ENCODE measurements at places on chromosomes 5 and 9.

DNA sequence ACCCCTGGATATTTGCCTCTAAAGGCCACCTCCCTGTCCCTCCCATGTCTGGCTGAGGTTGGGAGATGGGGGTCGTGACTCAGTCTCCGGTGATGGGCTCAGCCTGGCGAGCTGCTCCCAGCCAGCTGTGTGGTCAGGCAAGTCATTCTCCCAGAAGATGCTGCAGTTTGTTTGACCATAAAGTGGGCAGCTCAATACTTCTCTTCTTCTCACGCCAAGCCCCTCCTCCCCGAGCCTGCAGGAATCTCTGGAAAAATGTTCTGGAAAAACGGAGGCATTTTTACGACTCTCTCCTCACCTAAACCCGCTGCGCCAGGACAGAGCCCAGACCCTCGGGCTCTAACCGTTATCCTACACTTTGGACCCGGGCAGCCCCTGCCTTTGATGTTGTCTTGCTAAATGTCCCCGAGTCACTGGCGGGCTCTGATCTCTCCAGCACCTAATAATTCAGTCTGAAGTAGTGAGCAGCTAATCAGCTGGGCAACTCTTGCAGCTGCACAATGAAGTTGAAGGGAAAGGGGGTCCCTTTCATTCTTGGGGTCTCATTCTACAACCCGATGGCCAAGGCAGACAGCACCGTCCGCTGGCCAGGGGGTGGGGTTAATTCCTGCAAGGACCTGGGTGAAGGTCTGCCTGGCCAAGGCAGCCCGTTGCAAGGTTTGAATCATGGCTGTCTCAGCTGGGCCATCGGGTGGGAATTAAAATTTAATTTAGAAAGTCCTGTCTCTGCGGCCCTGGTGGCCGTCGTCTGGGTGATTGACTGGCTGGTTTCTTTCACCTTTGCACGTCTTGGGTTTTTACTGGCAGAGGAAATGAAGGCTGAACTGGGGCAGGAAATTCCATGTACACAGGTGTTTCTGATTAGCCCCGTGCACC lies 12.3 kb downstream of the DCANP1 start:
- DNase-seq, result no peak

GRCh38 chr9:1222511-1222910 lies 172.4 kb downstream of the DMRT2 start:
- DNase-seq, result no peak

- DNase-seq, result no peak
These were observed 133.3 kb upstream of the IFNE start for GRCh38 chr9:21615446-21615845.

DNA sequence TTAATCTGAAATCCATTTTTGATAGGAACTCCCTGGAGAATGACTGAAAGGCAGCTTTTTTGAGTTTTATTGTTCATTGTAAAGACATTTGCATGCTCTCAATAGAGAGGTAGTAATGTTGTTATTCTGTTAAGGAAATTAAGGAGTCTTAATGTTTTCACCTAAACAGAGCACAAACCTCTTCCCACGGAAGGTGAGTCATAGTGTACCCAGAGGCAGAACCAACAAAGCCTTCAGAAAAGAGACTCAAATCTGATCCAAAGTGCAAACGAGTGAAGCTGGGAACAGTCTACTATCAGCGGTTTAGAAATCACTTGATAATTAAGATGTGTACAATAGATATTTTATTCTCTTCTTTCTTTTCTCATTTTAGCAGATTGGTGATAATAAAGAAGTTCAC lies 470.5 kb downstream of the PLK2 start:
- DNase-seq, result no peak

GRCh38 chr5:180133060-180133459 lies 61.5 kb upstream of the RNF130 start:
- no peak for DNase-seq

DNA sequence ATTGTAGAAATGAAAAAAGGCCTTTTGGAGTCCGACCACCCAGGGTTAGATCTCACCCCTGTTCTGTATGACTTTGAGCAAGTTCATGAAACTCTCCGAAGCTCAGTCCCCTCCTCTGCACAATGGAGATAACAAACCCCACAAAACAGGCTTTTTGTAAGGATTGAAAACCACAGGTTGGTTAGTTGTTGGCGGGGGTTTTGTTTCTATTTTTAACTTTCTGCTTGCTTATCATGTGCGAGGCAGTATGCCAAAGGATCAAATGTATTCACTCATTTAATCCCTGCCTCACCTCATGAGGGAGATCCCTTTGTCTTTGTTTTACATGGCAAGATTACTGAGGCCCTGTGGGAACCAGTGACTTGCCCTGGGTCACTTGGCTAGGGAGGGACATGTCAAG lies 539.1 kb downstream of the CDK5RAP2 start:
- DNase-seq, result no peak

DNA sequence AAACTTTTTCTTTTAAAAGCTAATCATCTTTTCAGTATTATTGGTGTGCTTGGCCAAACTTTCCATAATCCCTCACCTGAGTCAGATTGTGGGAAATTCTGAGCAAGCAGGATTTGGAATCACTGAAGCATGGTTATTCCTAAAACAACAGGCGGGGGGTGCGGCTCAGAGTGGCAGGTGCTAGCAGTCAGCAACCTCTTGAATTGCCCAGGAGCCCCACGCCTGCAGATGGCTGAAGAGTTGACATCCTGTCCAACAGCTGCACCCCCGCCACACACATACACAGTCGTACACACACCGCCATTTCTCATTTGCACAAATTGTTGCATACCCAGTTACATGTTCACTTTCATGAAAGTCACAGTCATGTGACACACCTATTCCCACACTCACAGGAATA lies 96.6 kb downstream of the LHX2 start:
- DNase-seq, result no peak

GRCh38 chr5:16606628-16607027 lies 10.2 kb downstream of the RETREG1 start:
- no peak for DNase-seq

DNA sequence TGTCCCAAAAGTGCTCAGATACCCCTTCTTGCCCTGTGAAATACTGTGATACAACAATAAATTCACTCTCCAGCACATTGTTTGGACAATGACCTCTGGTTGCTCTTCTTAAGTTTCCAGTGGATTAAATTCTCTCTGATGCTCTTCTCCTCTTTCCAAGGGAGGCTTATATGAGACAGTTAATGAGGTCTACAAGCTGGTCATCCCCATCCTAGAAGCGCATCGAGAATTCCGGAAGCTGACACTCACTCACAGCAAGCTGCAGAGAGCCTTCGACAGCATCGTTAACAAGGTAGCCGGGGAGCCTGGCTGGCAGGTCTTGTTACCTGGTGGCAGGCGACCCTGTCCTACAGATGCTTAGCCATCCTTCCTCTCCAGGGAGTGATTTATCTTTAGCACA lies 226.5 kb downstream of the DOCK8 start:
- no peak for DNase-seq

DNA sequence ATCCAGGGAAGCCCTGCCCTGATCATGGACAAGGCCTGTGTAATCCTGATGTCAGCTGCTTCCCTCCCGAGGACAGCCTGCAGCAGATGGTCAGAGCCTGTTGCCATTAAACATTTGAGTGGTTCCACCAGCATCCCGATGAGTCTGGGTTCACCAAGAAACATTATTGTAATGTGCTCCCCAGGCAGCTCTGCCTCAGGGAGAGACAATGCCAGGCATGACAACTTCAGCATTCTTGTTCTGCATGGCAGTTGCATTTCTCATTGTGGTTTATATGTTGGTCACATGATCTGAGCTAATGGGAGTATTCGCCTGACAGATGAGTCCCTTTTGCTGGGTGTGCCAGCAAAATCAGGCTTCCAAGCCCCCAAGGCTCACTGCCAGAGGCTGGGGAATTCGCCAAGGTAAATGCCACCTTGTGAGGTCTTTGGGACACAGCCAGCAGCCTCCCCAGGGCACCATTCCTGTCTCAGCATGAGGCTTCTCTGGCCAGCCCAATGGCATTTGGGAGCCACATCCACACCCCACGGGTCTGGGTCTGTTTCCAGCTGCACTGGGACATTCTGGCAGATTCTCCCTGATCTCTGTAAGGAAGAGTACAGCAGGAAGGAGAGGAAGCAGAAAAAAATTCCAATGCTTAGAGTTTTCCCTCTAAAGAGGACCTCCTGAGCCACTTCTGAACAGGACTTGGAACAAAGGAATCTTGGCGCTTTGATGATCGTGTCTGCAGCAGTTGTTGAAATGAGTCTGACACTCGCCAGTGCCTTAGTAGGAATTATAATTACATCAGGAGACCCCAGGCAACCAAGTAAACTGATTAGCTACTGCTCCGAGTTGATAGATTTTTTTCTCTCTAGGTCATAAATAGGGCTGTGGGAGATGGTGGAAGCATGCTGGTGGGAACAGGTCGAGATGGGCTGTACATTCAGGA lies 18.7 kb downstream of the KCNIP1 start:
- no peak for DNase-seq

DNA sequence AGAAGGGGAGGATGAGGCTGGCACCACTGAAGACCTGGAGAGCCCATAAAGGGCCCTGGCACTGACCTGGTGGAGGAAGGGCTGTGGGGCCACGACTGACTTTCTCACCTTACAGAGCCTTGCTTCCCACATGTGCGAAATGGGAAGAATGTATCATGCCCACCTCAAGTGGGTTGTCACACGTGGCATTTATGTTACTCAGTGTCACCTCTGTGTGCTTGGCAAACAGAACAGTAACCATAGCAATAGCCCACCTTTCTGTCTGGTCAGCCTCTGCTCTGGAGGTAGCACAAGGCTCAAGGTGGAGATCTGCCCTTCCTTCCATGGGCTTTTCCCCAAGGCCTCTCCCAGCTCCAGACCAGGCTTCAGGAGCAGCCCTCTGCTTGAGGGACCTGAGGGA lies 16.7 kb downstream of the TCF7 start:
- no peak for DNase-seq

DNA sequence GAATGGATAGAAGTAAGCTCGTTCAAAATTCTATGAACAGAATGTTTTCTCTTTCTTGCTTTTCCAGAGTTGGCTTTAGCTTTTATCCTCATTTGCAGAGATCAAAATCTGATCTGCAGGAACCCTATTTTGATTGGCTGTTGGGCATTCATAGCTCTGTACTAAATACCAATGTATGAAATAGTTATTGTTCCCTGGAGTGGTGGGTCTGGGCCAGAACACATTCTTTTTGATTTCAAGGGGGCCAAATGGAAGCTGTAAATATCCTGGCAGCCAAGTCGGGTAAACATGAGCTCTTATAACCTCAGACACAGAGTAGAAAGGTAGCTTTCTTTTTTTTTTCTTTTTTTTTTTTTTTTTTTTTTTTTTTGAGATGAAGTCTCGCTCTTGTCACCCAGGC lies 241.5 kb downstream of the PDZD2 start:
- DNase-seq, result no peak

- no peak for DNase-seq
These were observed 23.4 kb downstream of the PAM start for GRCh38 chr5:102778478-102778877.

- DNase-seq, result no peak
These were observed 104.0 kb upstream of the SARDH start for GRCh38 chr9:133842174-133842573.

DNA sequence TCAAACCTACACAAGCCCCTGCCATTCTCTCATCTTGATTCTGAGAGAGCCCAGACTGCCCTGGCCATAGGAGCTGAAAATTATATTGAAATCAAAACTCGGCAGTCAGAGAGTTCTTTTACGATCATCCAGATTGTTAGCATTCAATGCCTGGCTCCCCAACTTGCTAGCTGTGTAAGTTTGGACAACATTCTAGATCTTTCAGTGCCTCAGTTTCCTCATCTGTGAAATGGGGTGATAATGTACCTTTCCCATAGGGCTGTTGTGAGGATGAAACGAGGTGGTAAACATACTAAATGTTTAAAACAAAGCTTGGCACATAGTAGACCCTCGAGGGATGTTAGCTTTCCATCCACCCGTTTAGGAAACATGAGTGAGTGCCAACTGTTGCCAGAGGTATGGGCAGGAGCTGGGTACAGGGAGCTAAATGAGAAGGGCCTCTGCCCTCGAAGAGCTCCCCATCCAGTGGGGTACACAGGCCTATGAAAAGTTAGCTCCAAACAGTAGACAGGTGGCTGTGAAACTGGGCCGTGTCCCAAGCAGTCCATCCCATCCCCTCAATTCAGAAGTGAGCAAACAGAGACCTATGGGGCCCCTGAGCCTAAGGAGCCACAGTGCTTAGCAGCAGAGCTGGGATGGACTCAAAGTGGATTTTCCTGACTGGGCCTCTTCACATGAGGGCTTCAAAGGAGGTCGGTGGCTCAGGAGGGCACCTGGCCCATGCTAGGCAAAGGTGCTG lies 17.3 kb upstream of the IGFBPL1 start:
- no peak for DNase-seq

DNA sequence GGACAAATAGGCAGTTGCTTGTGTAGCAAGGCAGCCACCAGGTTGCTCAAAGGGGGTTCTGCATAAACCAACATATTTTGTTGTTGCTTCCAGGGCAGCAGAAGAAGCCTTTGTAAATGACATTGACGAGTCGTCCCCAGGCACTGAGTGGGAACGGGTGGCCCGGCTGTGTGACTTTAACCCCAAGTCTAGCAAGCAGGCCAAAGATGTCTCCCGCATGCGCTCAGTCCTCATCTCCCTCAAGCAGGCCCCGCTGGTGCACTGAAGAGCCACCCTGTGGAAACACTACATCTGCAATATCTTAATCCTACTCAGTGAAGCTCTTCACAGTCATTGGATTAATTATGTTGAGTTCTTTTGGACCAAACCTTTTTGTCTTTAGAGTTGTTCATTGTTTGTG lies 20.8 kb downstream of the CLTA start:
- no peak for DNase-seq

- DNase-seq, result no peak
These were observed 31.0 kb downstream of the GADD45G start for GRCh38 chr9:89635816-89636215.

DNA sequence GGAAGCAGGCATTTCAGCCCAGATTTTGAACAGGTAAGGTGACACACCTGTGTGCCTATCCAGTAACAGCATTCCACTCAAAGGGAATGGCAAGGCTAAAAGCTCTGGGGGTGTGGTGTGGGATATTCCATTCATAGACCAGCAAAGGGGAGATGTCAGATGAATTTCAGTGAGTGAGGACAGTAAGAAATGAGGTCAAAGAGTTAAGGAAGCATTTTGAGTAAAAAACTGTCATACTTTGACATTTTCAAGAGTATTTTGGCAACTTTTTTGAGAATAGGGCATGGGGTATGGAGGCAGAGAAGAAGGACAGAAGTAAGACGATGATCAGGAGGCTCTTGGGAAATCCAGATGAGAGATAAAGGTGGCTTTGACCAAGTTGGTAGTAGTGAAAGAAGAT lies 2.2 kb upstream of the ELOVL7 start:
- no peak for DNase-seq

Data from germinal center (tissue), 1 donor.